ENCODE measurements at places on chromosomes 6 and 20. TPM values are rescaled to one million over a fixed set of nuclear protein-coding genes. Genes with fewer than 3 reads are reported as not detected.
A peak's percentile ranks its signal among the peaks of the same experiment; 100 is the strongest.

DNA sequence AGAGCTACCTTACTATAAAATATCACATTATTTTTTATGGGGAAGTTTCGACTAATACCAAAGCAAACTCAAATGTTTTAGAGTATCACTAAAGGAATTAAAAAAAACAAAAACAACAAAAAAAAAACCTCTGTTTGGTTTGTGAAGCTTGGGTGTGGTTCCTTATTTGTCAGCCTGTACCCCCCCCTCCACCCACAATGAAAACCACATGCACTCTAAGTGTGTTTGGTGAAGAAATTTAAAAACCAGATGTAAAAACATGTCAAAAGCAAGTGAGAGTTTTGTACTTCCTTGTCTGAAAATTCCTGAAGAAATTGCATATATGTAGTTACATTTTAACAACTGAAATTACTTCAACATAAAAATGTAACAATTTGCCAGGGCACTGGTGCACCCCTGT, 3.1 kb downstream of the STK38 start:
- peak; percentile 54 for DNase-seq

DNA sequence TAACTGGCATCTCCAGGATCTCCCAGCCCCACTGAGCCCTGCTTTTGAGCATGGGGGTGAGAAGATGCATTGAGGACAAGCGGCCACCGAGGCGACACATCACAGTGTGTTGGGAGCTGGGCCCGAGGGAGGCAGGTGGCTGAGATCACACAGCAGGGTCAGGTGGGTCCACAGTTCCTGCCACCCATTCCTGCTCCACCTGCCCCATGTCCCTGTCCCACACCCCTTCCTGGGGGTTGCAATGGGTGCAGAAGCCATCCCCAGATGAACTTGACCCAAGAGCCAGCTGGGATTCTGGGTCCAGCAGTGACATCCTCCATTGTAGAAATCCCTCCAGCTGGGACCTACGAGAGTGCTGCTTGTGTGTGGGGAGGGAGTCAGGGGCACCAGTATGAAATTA, 1.0 kb downstream of the TGM2 start:
- no peak for DNase-seq

- no peak for DNase-seq
Observed at GRCh38 chr6:132571774-132572173, 1.7 kb downstream of the TAAR6 start.

- DNase-seq, result no peak
Observed at GRCh38 chr20:59300333-59301081, at the start of gene EDN3. Gene EDN3 (plus strand): TSS chr20:59300611. CDS start chr20:59300813, 202 bp downstream.

GRCh38 chr6:56927538-56928453, 27.1 kb upstream of the BEND6 start:
- DNase-seq, result no peak

DNA sequence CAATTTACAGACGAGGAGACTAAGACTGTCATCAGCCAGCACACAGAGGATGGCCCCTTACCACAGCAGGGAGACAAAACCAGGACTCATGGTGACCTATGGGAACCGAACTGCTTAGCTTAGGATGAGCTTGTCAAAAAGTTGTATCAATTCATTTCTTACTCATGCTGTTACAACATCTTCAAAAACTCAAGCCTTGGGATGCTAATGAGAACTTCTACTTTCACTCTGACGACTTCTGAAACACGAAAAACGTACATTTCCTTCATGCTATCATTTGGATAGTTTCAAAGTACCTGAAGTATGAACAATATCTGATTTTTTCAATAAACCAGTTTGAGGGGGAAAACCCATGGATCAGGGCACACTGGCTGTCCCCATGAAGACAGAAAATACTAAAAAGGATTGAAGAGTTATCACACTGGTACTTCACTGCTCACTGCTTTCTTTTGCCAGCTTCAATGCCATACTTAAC, 31.9 kb downstream of the HIVEP2 start:
- no peak for DNase-seq

GRCh38 chr20:49888212-49889000, 26.9 kb downstream of the SPATA2 start:
- peak; percentile 79 for DNase-seq

Gene RBPJL
- total RNA-seq, result not detected

GRCh38 chr20:31440012-31440659, at the start of gene DEFB123:
Gene DEFB123 (plus strand): TSS chr20:31440632. CDS start chr20:31440699, 67 bp downstream.
- no peak for DNase-seq

Gene ZNF334
- total RNA-seq, result 0.11 TPM

Gene FAXC
- total RNA-seq, result 2.9 TPM

GRCh38 chr6:36692861-36693702, 4.5 kb upstream of the RAB44 start:
- DNase-seq, result no peak

- no peak for DNase-seq
Observed at GRCh38 chr6:20716865-20717264, 182.6 kb downstream of the CDKAL1 start.

DNA sequence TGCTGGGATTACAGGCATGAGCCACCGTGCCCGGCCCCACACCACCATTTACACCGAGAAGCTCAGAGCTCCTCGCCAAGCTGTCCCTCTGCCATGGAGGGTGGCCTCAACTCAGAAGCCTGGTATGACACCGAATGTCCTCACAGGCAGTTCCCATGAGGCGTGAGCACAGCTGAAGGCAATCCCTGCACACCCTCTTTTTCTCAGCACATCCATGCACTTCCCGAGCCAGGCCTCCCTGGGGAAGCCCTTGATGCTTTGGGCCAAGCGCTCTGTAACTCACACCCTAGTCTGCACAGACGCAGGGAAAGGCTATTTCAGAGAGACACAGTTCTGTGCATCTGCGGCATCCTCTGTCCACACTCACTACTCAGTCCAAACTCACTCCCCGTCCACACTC, 18.4 kb downstream of the THBS2 start:
- no peak for DNase-seq

DNA sequence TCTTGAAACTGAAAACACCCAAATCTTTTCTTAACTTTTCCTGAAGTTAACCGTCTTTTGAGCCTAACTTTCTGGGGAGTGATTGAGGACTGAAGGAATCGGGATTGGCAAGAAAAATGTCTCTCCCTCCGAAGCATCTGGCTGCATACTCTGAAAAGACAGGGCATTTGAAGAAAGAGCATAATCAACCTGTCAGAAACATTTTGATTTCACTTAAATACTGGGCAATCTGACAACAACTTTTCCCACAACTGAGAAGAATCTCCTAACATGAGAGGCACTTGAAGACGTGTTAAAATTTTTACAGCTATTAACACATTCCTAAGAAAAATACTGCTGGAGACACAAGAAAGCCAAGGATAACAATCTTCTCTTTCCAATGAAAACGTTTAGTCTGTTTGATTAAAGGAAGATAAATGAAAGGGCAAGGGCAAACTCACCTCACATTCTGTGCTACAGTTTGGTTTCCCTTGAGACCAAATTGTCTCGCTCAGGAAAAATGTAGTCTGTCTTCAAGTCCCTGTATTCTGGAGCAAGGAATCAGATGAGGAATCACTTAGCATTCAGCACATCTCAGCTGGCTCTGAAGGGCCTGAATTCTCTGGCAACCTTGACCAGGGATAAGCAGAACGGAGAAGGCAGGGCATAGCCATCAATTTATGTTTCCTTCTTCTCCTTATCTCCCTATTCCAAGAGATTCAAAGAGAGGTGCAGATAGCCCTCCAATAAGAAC, 76.1 kb downstream of the TBX18 start:
- peak; percentile 15 for DNase-seq

GRCh38 chr6:20879121-20879520, 344.9 kb downstream of the CDKAL1 start:
- no peak for DNase-seq

- DNase-seq, result no peak
Observed at GRCh38 chr20:24723647-24724352, 225.3 kb upstream of the CST7 start.

- DNase-seq, result peak; percentile 57
Observed at GRCh38 chr6:136587527-136587926, 37.3 kb upstream of the MAP7 start.

DNA sequence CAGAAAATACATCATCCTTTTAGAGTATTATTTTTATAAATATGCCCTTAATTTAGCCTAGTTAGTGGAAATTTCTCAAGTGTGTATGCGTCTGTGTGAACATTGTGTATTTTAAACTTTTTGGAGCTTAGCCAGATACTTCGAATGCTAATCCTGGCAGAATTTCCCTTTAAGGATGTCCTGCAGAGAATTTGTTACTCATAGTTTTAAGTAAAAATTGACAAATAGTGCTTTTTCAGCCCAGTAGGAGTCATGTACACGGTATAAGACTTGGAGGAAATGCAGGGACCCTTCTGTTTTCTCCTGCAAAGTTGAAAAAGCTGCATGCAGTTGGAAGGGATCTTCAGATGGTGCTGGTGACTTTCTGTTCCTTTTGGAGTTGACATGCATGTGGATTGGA, at the start of gene FHL5:
Gene FHL5 (plus strand): TSS at position 243 of the 400 bp plus-strand sequence. CDS start 40,486 bp downstream, outside the sequence.
- no peak for DNase-seq

DNA sequence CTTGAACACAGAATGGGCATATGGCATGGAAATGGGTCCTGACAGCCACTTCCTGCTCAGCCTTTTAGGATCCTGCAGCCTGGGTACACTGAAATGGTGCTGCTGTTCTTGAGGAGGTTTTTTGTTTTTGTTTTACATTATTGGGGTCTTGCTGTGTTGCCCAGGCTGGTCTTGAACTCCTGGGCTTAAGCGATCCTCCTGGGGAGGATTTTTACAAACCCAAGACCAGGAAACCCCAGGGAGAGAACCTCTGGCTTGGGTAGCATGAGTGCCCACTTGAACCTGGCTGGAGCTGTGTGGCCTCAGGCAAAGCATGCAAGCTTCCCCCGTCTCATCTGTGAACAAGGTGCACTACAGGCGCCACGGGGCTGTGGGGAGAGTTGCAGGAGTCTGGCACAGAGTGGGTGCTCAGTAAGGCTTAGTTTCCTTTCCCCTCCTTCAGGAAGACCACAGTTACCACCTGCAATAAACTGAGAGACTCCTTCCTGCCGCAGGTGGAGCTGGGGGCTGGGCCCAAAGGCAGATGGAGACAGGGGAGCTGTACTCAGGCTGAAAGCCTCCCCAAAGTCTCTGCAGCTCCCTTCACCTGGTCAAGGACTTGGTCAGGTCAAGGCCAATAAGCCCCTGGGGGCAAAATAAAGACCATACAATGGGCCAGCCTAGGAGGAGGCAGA, 1.8 kb downstream of the SLA2 start:
- DNase-seq, result no peak

Gene PRPH2
- total RNA-seq, result 2.6 TPM

- no peak for DNase-seq
Observed at GRCh38 chr20:47031004-47031403, 136.4 kb downstream of the EYA2 start.

Gene ZBTB9
- total RNA-seq, result 5.5 TPM

Gene FOXS1
- total RNA-seq, result not detected

DNA sequence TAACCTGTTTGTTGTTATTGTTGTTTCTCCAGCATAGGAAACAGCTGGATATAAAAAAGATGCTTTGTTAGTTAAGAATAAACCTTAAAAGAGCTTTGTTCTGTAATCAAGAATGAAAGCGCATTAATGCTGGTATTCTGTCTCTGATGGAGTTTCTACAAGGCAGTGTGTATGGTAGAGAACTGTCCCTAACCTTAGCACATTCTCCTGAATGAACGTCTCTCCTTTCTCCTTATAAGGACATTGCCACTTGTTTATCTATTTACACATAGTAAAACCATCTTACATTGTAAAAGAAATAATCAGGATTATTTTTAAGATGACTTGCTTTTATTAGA, 33.8 kb upstream of the LCA5 start:
- DNase-seq, result no peak

Gene OXT
- not detected for total RNA-seq

Gene FAM217A
- not detected for total RNA-seq

GRCh38 chr20:47362361-47363219, 6.1 kb upstream of the ZMYND8 start:
- DNase-seq, result no peak

Gene LIN28B
- total RNA-seq, result not detected

DNA sequence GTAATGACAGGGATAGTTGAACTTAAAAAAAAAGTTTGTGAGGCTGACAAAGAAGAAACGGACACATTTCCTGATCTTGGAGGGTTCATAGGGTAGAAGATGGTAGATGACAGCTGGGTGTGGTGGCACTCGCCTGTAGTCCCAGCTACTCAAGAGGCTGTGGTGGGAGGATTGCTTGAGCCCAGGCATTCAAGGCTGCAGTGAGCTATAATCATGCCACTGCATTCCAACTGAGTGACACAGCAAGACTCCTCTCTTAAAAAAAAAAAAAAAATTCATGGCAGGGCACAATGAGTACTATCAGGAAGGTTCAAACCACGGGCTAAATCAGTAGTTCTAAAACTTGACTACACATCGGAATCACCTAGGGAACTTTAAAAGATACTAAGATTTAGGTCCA, 2.0 kb upstream of the MICA start:
- DNase-seq, result peak; percentile 90

Gene ARFGEF3
- total RNA-seq, result under 0.01 TPM

DNA sequence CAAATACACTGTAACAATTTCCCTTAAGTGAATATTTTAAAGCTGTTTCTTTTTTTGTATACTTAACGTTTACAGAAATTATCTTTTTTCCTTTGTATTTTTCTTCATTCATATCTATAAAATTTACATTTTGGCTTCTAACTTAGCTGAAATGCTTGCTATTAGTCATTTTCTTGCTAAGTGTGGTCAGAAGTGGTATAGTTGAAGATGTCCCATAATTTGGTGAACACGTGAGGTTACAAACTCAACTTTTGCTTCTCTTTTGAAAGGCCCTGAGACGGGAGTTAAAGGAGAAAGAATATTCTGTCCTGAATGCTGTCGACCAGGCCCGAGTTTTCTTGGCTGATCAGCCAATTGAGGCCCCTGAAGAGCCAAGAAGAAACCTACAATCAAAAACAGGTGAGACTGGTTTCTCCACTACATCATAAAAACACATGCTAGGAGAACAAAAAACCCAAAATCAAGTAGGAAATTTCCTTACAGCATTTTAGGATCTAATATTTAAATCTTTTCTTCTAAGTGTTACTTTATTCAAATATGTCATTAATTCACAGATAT, 445.0 kb downstream of the UTRN start:
- no peak for DNase-seq

Gene ADGB
- total RNA-seq, result not detected

- peak; percentile 43 for DNase-seq
Observed at GRCh38 chr6:73081955-73082354, 143.3 kb downstream of the KHDC1L start.

DNA sequence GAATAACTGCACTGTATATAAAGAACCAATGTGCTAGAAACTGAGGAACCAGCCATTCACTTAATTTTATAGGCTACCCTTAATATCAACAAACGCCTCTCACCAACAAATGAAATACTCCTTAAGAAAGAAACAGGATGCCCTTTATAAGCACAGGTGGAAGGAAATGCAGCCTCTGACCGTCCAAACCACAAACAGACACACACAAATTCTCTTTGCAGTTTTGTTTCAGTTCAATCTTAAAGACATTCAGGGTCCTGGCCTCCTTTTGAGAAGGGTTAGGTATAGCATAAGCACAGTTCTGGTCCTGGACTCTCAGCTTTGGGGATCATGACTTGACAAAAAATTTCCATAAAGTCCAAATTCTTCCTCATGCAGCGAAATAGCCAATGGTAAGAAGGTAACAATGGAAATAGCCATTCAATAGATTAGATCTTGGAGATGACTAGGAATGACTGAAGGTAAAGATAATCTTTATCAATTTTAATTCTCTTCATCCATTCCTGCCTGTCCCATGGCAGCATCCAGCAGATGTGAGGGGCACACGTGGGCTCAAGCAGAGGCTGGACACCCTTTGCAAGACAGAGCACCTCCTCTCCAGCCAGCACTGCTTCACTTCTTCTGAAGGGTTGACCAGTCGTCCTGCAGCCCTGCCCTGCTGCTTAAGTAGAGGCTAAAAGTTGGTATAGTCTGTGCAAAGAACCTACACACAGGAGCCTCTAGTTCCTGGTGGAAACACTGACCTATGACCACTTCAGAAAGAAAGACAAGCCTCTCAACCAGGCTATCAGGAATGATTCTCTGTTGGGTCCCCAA, 123.9 kb downstream of the CD83 start:
- DNase-seq, result no peak
